ENCODE measurements at places on chromosomes 16 and 17.

- no peak for DNase-seq
Measured at GRCh38 chr17:72702998-72703397, 389.5 kb downstream of the SLC39A11 start.

DNA sequence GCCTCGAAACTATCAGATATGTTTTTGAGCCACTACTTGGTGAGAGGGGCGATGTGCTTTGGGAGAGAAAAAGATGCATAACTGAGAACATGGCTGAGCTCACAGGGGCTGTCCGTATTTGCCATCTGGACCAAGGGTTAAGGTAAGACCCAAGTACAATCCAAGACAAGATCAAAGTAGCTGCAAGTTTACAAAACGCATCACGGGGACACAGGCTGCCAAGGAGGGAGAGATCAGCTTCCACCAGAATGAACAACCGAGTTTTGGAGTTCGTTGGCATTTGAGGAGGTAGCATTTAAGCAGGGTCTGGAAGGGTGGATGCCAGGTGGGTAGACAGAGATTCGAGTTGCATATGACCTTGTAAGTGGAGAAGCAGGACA lies 2.2 kb downstream of the PITPNC1 start:
- no peak for DNase-seq

GRCh38 chr16:85437166-85438052 lies 175.7 kb upstream of the GSE1 start:
- DNase-seq, result no peak

DNA sequence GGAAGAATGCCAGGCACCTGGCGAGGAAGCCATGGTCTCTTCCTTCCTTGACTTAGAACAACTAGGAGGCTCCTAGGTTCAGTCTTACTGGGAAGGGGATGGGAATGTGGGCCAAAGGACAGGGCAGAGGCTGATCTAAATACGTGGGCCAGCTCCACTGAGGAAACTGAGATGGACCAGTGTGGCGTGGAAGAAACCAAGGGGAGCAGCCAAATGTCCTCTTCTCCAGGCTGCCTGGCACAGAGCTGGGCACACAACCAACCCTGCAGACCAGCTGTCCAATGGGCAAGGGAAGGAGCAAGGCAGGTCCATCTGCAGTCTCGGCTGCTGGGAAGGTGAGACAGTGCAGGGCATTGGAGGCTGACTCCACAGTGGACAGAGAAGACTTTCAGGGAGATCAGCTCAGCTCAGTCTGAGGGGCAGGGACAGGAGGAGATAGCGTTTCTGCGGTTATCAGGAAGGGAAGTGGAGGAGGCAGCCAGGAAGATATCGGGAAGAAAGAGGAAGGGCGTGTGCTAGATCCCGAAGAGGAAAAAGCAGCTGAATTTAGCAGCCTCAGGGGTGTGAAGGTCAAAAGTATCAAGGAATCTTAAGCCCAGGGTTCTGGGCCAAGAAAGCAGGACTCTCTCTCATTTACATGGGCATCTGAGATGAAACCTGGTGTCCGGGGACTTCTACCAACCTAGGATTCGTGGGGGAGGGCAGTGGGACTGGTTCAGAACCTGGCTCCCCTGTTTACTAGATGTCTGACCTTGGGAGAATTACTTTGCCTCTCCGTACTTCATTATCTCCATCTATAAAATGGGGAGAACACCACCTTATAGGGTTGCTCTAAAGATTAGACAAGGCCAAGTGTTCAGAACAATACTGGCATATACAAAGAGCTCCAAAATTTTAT lies 1.8 kb downstream of the KIFC3 start:
- DNase-seq, result no peak

GRCh38 chr17:42389135-42389417 lies 834 bp upstream of the STAT3 start:
- DNase-seq, result no peak

DNA sequence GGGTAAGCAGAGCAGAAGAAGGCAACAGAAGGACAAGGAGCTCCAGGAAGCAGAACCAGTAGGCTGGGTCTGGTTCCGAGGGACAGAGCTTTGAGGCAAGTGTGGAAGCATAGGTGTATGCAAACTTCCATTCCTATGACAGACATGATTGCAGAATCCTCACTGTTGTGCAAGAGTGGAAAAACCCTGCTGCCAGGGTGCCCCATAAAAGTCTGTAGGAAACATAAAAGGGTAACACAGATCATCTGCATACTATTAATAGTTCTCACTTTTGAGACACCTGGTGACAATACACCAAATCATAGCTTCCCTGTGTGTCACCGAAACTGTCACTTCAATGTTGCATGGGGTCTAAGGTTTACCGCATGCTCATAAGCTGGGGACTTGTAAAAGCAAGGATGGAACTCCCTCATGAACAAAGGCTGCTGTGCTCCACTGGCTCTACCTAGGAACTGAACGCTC lies 39.7 kb downstream of the ARHGAP17 start:
- no peak for DNase-seq

GRCh38 chr17:77800816-77801215 lies 157.7 kb upstream of the TNRC6C start:
- DNase-seq, result no peak

- DNase-seq, result peak; percentile 80
Measured at GRCh38 chr17:81241648-81242420, 2.7 kb downstream of the NDUFAF8 start.

DNA sequence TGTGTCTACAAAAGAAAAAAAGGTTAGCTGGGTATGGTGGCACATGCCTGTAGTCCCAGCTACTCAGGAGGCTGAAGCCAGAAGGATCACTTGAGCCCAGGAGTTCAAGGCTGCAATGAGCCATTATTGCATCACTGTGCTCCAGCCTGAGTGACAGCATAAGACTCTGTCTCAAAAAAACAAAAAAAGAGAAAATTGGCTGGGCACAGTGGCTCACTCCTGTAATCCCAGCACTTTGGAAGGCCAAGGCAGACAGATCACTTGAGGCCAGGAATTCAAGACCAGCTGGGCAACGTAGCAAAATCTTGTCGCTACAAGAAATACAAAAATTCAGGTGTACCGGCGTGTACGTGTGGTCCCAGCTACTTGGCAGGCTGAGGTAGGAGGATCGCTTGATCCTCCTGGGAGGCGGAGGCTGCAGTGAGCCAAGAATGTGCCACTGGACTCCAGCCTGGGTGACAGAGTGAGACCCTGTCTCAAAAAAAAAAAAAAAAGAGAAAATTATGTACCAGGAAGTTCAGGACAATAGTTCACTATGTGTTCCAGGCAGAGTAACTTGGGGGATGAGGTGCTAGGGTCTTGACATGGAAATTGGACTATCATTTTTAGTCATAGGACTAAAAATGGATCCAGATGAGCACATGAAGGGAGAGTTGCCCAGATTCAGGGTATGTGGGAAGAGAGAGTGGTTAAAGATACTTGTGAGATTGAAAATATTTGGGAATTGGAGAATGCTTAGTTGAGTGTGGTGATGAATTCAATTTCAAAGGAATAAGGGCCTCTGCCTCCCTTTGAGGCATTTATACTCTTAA lies 11.0 kb downstream of the ALDH3A2 start:
- DNase-seq, result no peak

Measured in activated T-cell treated with anti-CD3 and anti-CD28 coated beads, Interleukin-2, amount 50 U/mL, for 24 hours (primary cell).